ENCODE measurements at places on chromosomes 5 and 9. TPM values are rescaled to one million over a fixed set of nuclear protein-coding genes. Genes with fewer than 3 reads are reported as not detected.

Gene SPINK7
- not detected for total RNA-seq

Gene CCDC192
- total RNA-seq: 1.1 TPM

Gene SPINK4
- total RNA-seq: not detected

Gene DOCK8
- total RNA-seq: 47.8 TPM

Gene HK3
- total RNA-seq: 11.6 TPM

- H3K4me3 ChIP-seq: no peak overlapping the region
- DNase-seq: no peak
Measured at GRCh38 chr9:25212361-25212760, 465.9 kb downstream of the TUSC1 start.

GRCh38 chr9:82670726-82671125, 392.2 kb downstream of the RASEF start:
- no peaks in the 10 kb centered on the region for H3K36me3 ChIP-seq
- no peak overlapping the region for H3K4me3 ChIP-seq
- no peak for DNase-seq
- H3K27me3 ChIP-seq: no peaks in the 10 kb centered on the region

GRCh38 chr5:158552241-158552640, 547.5 kb downstream of the EBF1 start:
- H3K27ac ChIP-seq: peak overlapping the region; percentile 61
- no peaks in the 10 kb centered on the region for H3K27me3 ChIP-seq
- H3K4me1 ChIP-seq: peaks cover 16% of the 10 kb centered on the region
- no peak for DNase-seq
- no peaks in the 10 kb centered on the region for H3K36me3 ChIP-seq

DNA sequence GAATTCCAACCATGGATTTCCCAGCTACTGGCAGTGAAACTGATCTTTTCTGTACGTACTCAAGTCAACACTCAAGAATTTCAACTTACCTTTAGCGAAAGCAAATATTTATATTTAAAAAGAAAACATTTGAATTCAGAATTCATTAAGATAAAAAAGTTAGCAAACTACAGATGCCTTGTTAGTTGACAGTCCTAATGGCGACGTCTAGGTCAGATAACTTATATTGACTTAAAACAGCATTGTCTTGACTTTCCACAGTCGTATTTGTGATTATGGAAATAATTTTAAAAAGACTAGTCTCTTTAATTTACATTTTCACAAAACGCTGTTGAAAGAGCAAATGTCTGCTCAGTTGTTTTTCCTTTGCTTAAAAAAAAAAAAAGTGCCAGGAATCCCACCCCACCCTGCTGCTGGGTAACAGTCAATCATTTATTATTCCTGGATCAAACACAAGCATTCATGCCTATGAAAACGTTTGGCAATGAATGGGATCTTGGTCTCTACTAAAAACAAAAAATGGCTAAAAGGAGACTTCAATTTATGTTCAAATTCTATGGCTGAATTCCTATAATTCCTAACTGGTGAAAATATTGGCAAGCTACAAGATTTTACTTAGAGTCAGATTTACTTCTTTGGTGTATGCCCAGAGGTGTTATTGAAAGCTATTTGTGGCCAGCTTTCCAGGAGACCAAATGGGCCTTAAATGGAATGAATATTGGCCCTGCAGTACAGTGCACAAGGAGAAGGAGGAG, 22.0 kb downstream of the OR2S2 start:
- no peak overlapping the region for H3K27ac ChIP-seq
- DNase-seq: no peak
- H3K4me1 ChIP-seq: peaks cover 14% of the 10 kb centered on the region
- H3K4me3 ChIP-seq: no peak overlapping the region
- no peaks in the 10 kb centered on the region for H3K27me3 ChIP-seq

- H3K36me3 ChIP-seq: no peaks in the 10 kb centered on the region
- no peak for DNase-seq
- H3K27ac ChIP-seq: no peak overlapping the region
Measured at GRCh38 chr5:73103870-73104299, 16.5 kb upstream of the TMEM171 start.

DNA sequence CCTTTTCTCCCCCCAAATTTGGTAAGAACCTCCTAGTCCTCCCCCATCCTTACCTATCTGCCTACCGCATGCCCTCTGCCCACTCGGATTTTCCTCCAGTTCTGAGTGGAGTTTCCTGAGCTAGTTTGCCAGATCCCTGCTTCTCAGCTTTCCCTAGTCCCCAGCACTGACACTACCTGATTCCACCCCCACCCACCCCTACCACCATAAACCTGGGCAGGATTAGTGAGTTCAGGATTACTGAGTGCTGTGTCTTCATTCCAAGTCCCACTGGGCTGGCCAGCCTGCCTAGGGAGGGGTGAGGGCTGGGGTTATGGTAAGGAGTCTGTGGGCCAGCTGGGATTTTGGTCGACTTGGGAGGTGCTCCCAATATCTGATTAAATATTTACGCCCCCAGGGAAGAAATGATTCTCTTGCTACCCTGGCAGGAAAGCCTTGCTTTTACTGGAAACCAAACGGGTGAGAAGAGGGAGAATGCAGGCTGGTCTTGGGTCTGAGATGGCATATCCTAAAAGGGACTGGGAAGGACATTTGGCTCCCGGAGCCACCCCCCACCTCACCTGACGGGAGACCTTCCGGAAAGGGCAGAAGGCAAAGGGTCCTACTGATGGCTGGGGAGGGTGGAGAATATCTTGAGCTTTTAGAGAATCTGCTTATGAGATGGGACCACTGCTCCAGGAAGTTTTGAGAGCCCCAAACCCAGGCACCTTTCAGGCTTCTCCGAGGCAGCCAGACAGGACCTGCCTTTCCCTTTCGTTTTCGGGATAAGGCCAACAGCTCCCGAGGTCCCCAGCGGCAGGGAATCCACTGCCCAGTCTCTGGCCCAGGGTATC, 3.7 kb downstream of the PITX1 start:
- H3K27me3 ChIP-seq: peaks cover 65% of the 10 kb centered on the region
- H3K4me3 ChIP-seq: peak overlapping the region; percentile 71
- H3K36me3 ChIP-seq: no peaks in the 10 kb centered on the region
- H3K4me1 ChIP-seq: peaks cover 73% of the 10 kb centered on the region

GRCh38 chr9:113886026-113886369, 9.9 kb downstream of the ZNF618 start:
- H3K4me3 ChIP-seq: peak overlapping the region; percentile 30
- peaks cover 22% of the 10 kb centered on the region for H3K4me1 ChIP-seq
- H3K27me3 ChIP-seq: no peaks in the 10 kb centered on the region

- DNase-seq: no peak
- no peaks in the 10 kb centered on the region for H3K4me1 ChIP-seq
- H3K36me3 ChIP-seq: no peaks in the 10 kb centered on the region
- H3K4me3 ChIP-seq: no peak overlapping the region
- no peaks in the 10 kb centered on the region for H3K27me3 ChIP-seq
Measured at GRCh38 chr5:40391642-40392041, 288.1 kb upstream of the PTGER4 start.

DNA sequence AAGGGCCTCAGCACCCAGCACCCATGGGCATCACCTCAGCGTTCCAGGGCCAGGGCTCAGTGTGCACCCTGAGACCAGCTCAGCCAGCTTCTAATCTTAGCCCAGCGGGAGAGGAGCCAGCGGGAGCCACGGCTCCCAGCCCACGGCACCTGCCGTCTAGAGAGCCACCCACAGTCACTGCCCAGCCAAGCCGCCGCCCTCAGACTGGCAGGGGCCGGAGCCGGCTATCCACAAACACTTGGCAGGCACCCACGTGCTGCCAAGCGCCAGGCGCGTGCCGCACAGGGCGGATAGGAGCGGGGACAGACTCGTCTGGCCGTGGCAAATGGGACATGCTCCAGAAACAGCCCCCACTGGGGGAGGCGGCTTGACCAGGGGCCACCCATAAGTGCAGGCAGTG, 18.6 kb downstream of the BRD3 start:
- no peak for DNase-seq
- peaks cover 91% of the 10 kb centered on the region for H3K36me3 ChIP-seq
- peaks cover 4% of the 10 kb centered on the region for H3K4me1 ChIP-seq
- no peak overlapping the region for H3K27ac ChIP-seq
- H3K4me3 ChIP-seq: no peak overlapping the region
- H3K27me3 ChIP-seq: no peaks in the 10 kb centered on the region

DNA sequence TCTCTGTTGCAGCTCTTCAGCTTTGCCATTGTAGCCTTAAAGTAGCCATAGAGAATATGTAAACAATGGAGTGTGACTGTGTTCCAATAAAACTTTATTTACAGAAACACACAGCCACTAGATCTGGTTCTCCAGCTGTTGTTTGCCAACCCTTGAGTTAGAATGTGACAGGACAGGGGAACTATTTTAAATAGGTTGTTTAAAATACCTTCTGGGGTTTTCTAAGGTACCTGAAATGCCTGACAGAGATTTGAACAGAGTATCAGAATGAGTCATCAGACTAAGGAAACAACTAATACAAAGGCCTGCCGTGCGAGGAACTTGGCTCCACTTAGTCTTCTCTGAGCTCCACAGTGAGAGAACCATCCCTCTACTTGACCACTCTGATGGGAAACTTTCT, 85.4 kb downstream of the HSD17B4 start:
- no peak for DNase-seq
- H3K27me3 ChIP-seq: no peaks in the 10 kb centered on the region
- H3K4me3 ChIP-seq: no peak overlapping the region
- H3K36me3 ChIP-seq: peaks cover 20% of the 10 kb centered on the region

GRCh38 chr9:23423999-23424398, 402.0 kb downstream of the ELAVL2 start:
- H3K27ac ChIP-seq: no peak overlapping the region
- no peaks in the 10 kb centered on the region for H3K27me3 ChIP-seq
- DNase-seq: no peak
- no peak overlapping the region for H3K4me3 ChIP-seq
- H3K36me3 ChIP-seq: no peaks in the 10 kb centered on the region

DNA sequence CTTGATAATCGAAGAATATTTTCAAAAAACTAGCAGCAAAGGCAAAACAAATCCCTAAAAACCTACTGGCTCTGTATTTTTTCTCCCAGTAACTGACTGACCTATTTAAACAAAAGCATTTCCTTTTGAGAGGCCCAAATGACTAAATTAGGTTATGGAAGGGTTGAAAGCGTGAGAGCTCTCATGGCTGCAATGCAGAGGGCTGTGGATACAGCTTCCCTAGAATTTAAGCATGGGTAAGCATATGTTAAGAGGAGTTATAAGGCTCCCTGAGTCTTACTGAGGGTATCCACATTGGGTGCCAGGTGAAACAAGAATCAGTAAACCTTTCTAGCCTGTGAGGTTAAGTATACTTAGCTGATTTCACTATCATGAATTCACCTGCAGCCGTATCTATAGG, 32.3 kb downstream of the SHISAL2B start:
- no peak for DNase-seq
- no peaks in the 10 kb centered on the region for H3K4me1 ChIP-seq
- no peak overlapping the region for H3K4me3 ChIP-seq

- no peak overlapping the region for H3K4me3 ChIP-seq
- no peak for DNase-seq
- no peaks in the 10 kb centered on the region for H3K27me3 ChIP-seq
- no peak overlapping the region for H3K27ac ChIP-seq
Measured at GRCh38 chr5:66529182-66529581, 67.0 kb upstream of the MAST4 start.

DNA sequence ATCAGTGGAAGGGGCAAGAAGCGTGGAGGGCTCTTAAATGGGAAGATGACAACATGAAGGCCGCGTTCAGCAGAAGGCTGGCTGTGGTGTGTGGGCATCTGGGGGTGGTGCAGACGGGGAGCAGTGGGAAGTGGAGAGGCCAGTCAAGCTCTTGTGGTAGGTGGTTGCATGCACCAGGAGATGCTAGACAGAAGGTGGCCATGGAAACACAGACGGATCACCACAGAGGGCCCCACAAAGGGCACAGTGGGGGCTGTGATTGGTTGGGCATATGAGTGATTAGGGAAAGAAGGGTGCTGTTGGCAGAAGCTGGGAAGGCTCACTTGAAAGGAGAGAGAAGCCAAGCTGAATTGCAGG, 14.7 kb downstream of the MTMR12 start:
- peaks cover 42% of the 10 kb centered on the region for H3K36me3 ChIP-seq
- no peak for DNase-seq
- H3K27ac ChIP-seq: no peak overlapping the region
- no peak overlapping the region for H3K4me3 ChIP-seq

All from esophagus muscularis mucosa (tissue), 4 donors.